Activated naive CD8-positive, alpha-beta T cell treated with anti-CD3 and anti-CD28 coated beads, Interleukin-2, amount 10 ng/mL, durations not matched to agents 7 days and 5 days (primary cell): ENCODE measurements at places on chromosomes 6 and 20. TPM values are rescaled to one million over a fixed set of nuclear protein-coding genes. Genes with fewer than 3 reads are reported as not detected.

Gene ZC2HC1B
- not detected for total RNA-seq

Gene SLC32A1
- not detected for total RNA-seq

Gene KCNK5
- total RNA-seq, result 7.8 TPM

Gene SCRT2
- total RNA-seq, result not detected

Gene NKX2-4
- not detected for total RNA-seq

Gene PRND
- total RNA-seq, result not detected
